ENCODE measurements at places on chromosomes 11 and 22. TPM values are rescaled to one million over a fixed set of nuclear protein-coding genes. Genes with fewer than 3 reads are reported as not detected.

The CSF2RB gene
- polyA plus RNA-seq: 0.02 TPM

The HSPB2 gene
- polyA plus RNA-seq: 2.5 TPM

The KDM4D gene
- 0.97 TPM for polyA plus RNA-seq

The CHEK2 gene
- polyA plus RNA-seq: 9.4 TPM

The IGLL1 gene
- polyA plus RNA-seq: not detected

The FXYD2 gene
- polyA plus RNA-seq: not detected

The TRIM49 gene
- polyA plus RNA-seq: not detected

The SYCE3 gene
- polyA plus RNA-seq: not detected

The KCNJ1 gene
- not detected for polyA plus RNA-seq

The RASD2 gene
- 0.45 TPM for polyA plus RNA-seq

The TMEM132A gene
- 12.1 TPM for polyA plus RNA-seq

The EFCAB6 gene
- 0.75 TPM for polyA plus RNA-seq

The SLC22A8 gene
- not detected for polyA plus RNA-seq

The PGM2L1 gene
- polyA plus RNA-seq: 1.6 TPM

The PRG3 gene
- not detected for polyA plus RNA-seq

The OR10A2 gene
- not detected for polyA plus RNA-seq

The CLDN5 gene
- 0.05 TPM for polyA plus RNA-seq

The CHORDC1 gene
- 14.3 TPM for polyA plus RNA-seq

The CDKN1C gene
- polyA plus RNA-seq: 2.1 TPM

The RELT gene
- 3.7 TPM for polyA plus RNA-seq

The CARNS1 gene
- polyA plus RNA-seq: 0.12 TPM

The C22orf42 gene
- not detected for polyA plus RNA-seq

The SCGB2A2 gene
- polyA plus RNA-seq: not detected

The CFAP300 gene
- 4.5 TPM for polyA plus RNA-seq

The FAM111B gene
- polyA plus RNA-seq: 0.76 TPM

The PLEKHB1 gene
- polyA plus RNA-seq: 0.29 TPM

The GGTLC2 gene
- polyA plus RNA-seq: not detected

The CLDN25 gene
- not detected for polyA plus RNA-seq

The UNC93B1 gene
- polyA plus RNA-seq: 23.6 TPM

The TMEM121B gene
- polyA plus RNA-seq: 0.05 TPM

The FOSL1 gene
- 8.2 TPM for polyA plus RNA-seq

The CAPN1 gene
- 181 TPM for polyA plus RNA-seq

The ADM gene
- polyA plus RNA-seq: 569 TPM

The OR8D4 gene
- polyA plus RNA-seq: not detected

The BTG4 gene
- not detected for polyA plus RNA-seq

The APLNR gene
- polyA plus RNA-seq: not detected

The SMIM35 gene
- polyA plus RNA-seq: not detected

The APOBEC3G gene
- 7.3 TPM for polyA plus RNA-seq

The OR5AR1 gene
- not detected for polyA plus RNA-seq

The ZFP91 gene
- polyA plus RNA-seq: 33.5 TPM

The OR52H1 gene
- not detected for polyA plus RNA-seq

The DTX4 gene
- 1.2 TPM for polyA plus RNA-seq

The LGR4 gene
- 12.5 TPM for polyA plus RNA-seq

The SERPING1 gene
- polyA plus RNA-seq: 92.4 TPM

The FAM118B gene
- 24.5 TPM for polyA plus RNA-seq

The SNX19 gene
- polyA plus RNA-seq: 85.4 TPM

The KCNJ5 gene
- not detected for polyA plus RNA-seq

The SOX6 gene
- polyA plus RNA-seq: 1.9 TPM

The OR51E2 gene
- polyA plus RNA-seq: not detected

The BATF2 gene
- polyA plus RNA-seq: 1.1 TPM

The LRRC55 gene
- not detected for polyA plus RNA-seq

The KDM4E gene
- not detected for polyA plus RNA-seq

The CREB3L1 gene
- 21.5 TPM for polyA plus RNA-seq
